Upper lobe of left lung (tissue), 6 donors: ENCODE measurements at places on chromosomes 7 and 10. TPM values are rescaled to one million over a fixed set of nuclear protein-coding genes. Genes with fewer than 3 reads are reported as not detected.

The TMEM213 gene
- not detected for total RNA-seq

DNA sequence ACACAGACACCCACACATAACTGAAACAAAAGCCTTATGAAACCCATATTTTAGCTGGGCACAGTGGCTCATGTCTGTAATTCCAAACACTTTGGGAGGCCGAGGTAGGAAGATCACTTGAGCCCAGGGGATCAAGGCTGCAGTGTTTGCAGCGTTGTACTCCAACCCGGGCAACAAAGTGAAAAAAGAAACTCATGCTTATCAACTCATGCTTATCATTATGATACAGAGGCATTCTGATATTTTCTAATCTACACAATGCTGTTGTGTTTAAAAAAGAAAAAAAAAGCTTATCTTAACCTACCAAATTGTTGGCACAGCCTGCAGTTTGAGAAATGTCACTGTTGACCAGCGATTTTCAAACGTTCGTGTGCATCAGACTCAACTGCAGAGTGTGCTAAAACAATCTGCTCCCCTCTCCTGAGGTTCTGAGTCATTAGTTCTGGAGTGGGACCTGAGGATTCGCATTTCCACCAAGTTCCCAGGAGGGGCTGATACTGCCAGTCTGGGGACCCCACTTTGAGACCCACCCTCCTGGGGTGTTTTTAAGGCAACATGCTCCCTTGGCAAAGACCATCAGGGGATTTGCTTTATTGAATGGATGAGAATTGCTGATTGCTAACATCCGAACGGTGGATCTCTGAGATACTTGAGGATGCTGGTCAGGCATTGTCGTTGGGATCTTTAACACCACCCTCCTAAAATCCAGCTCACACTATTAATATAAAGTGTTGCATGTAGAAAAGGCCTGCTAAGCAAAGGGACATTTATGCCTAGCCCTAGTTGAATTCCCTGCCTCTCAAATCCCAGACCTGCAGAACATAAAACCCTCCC, 16.2 kb downstream of the CHST3 start:
- H3K36me3 ChIP-seq: no peaks in the 10 kb centered on the region
- H3K27me3 ChIP-seq: no peaks in the 10 kb centered on the region
- peak overlapping the region; percentile 76 for H3K27ac ChIP-seq
- no peak overlapping the region for H3K4me3 ChIP-seq

The LUC7L2 gene
- 89.9 TPM for total RNA-seq

The DNAAF5 gene
- total RNA-seq: 19.1 TPM

The MPP7 gene
- total RNA-seq: 18.9 TPM

DNA sequence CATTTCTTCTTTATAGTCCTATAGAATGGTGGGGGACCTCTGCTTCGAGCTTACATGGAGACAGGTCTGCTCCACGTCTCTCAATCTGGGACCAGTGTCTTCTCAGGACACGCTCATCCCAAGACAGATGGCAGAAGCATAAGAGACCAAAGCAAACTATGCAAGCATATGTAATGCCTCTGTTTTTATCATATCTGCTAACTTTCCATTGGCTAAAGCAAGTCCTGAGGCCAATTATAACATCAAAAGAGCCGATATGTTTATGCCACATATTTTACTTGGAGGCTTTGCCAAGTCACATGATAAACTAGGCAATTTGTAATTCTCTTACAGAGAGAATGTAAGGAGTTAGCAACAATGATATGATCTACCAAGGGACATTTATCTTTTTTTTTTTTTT, 102.6 kb upstream of the NRBF2 start:
- DNase-seq: no peak
- H3K27me3 ChIP-seq: no peaks in the 10 kb centered on the region
- no peak overlapping the region for H3K27ac ChIP-seq
- no peak overlapping the region for H3K4me3 ChIP-seq
- no peaks in the 10 kb centered on the region for H3K36me3 ChIP-seq

DNA sequence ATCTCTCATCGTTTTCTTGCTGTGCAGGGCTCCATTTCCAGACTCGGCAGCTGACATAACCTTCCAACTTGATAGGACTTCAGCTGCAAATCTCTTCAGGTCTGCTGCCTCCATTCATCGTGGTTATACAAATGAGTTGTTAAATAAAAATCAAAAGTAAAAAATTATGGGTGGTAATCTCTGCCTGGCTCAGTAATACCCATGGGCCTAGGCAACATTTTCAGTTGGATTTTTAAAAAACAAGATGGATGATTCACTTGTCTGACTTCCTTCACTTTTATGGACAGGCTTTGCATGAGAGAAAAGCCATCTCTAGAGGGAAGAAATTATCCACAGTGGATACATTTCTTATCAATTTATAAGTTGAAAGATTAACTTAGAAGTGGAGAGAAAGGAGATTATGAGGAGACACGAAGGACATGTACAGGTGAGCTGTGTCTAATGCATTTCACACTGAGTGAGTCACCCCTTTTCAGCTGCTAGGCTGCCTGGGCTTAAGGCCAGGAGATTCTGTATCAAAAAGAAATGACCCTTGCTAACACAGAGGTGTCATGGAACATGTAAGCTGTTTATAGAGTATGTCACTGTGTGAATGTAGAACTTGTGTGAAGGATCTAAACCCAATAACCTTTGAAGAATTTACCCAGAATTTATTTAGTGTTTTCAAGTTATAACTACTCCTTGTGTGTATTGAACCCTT, 495.1 kb downstream of the AUTS2 start:
- no peak overlapping the region for H3K4me3 ChIP-seq
- H3K36me3 ChIP-seq: no peaks in the 10 kb centered on the region
- no peaks in the 10 kb centered on the region for H3K27me3 ChIP-seq
- H3K27ac ChIP-seq: no peak overlapping the region
- no peak for DNase-seq

DNA sequence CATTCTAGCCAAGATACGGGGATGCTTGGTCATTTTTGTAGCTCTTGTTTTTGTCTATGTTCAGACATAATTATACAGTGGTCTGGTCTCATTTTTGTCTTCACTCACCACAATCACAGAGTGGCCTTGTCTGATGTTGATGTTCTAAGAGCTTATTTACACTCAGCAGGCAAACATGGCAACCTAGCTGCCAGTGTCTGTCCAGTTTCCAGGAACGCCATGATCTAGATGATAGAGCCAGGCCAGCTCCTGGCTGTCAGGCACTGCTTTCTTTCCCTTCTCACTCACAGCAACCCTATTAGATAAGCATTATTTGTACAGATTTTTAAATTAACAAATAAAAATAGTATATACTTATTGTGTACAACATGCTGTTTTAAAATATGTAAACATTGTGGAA, 98.6 kb upstream of the PHF14 start:
- no peak overlapping the region for H3K4me3 ChIP-seq
- H3K27me3 ChIP-seq: no peaks in the 10 kb centered on the region
- no peak overlapping the region for H3K27ac ChIP-seq
- DNase-seq: no peak
- H3K4me1 ChIP-seq: no peaks in the 10 kb centered on the region
- no peaks in the 10 kb centered on the region for H3K36me3 ChIP-seq

DNA sequence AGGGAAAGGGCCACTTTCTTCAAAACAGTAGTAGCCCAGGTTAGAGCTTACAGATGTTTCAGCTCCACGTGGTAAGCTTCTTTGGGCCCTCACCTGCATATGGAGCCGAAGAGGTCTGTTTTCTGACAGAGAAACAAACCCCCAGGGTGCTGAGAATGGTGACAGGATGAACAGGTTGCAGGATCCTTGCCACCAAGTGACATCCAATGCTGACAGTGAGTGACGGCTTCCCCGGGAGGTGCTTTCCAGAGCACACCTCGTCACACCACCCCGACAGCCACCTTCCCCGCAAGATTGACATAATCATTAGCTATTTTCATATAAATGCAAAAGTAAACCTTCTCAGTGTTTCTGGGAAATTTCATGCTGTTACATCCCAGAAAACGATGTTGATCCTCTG, 109.3 kb upstream of the BTBD16 start:
- no peaks in the 10 kb centered on the region for H3K27me3 ChIP-seq
- no peak for DNase-seq
- peaks cover 13% of the 10 kb centered on the region for H3K4me1 ChIP-seq
- no peak overlapping the region for H3K27ac ChIP-seq

The EXOC6 gene
- total RNA-seq: 27.3 TPM

The SFXN3 gene
- total RNA-seq: 141 TPM

DNA sequence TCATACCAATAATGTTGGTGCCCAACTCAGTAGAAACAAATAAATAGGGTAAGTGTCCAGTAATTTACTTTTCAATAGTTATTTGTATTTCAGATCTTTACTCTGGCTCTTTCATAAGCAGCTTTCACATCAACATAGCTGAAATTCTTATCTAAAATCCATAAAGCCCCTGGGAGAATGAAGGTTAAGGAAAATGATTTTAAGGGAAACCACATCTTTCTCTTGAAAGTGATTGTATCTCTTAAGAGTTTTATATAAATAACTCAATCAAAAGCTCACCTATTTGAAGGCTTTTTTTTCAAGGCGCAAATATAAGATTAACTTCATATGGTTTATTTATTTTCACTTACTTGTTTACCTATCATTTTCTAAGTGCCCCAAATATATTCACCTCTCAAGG, 324.4 kb downstream of the HGF start:
- H3K4me1 ChIP-seq: no peaks in the 10 kb centered on the region
- H3K4me3 ChIP-seq: no peak overlapping the region
- no peaks in the 10 kb centered on the region for H3K36me3 ChIP-seq
- DNase-seq: no peak
